ENCODE measurements at places on chromosomes 11 and 22.

DNA sequence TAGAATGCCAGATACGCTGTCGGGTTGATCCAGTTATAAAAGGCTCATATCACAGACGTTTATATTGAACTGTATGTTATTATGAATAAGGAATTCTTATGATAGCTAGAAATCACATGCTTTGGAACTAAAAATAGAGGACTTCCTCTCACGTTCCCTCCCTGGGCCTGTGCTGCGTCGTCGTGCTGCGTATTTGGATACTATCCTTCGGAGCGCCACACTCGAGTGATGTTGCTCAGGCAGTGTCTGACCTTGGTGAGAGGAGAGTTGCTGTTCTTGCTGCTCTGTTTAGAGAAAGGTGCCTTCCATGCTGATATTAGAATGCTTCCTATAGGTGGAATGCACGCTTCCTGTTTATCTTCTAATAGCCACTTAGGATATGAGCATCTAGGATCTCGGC lies 20.2 kb upstream of the ST14 start:
- no peak for DNase-seq

DNA sequence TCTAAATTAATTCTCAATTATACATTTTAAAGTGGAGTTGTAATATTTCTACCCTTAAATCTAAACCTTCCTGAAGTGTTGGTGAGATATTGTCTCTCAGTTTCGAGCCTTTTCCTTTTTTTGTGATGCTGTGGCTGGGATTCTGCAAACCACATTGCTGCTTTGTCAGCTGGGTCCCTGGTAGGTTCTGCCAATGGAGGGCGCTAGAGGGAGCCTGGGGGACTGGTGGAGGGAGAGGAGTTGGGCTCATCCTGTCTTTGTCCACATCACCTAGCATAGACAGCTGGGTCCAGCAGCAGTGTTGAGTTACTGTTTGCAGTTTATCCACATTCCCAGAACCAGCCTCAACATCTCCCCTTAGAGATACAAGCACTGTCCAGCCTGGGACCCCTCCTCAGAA lies 41.0 kb downstream of the TRAF6 start:
- DNase-seq = no peak

- DNase-seq = no peak
Measured at GRCh38 chr11:129119036-129119435, 73.1 kb downstream of the ARHGAP32 start.

DNA sequence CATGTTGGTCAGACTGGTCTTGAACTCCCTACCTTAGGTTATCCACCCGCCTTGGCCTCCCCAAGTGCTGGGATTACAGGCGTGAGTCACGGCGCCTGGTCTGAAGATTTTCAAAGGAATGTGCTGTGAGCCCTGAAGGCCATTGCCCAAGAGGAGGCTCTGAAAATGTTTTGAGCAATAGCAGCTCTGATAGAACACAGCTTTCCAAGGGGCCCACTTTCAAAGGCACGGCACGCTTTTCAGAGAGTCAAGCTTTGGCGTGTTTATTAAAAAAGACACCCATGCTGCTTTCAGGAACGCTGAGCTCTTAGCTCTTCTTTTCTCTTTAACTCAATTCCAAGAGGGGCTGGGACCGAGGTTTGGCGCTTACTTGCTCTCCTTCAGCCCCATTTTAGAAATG lies 73.8 kb upstream of the CDON start:
- DNase-seq = peak; percentile 71

DNA sequence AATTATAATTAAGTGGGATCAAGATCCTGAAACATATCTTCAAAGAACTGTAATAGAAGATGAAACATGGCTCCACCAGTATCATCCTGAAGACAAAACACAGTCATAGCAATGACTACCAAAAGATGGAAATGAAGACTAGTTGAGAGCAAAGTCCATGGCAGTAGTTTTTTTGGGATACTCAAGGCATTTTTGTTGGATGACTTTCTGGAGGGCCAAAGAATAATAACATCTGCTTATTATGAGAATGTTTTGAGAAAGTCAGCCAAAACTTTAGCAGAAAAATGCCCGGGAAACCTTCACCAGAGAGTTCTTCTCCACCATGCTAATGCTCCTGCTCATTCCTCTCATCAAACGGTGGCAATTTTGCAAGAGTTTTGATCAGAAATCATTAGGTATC lies 809.4 kb upstream of the RAG2 start:
- DNase-seq = no peak

DNA sequence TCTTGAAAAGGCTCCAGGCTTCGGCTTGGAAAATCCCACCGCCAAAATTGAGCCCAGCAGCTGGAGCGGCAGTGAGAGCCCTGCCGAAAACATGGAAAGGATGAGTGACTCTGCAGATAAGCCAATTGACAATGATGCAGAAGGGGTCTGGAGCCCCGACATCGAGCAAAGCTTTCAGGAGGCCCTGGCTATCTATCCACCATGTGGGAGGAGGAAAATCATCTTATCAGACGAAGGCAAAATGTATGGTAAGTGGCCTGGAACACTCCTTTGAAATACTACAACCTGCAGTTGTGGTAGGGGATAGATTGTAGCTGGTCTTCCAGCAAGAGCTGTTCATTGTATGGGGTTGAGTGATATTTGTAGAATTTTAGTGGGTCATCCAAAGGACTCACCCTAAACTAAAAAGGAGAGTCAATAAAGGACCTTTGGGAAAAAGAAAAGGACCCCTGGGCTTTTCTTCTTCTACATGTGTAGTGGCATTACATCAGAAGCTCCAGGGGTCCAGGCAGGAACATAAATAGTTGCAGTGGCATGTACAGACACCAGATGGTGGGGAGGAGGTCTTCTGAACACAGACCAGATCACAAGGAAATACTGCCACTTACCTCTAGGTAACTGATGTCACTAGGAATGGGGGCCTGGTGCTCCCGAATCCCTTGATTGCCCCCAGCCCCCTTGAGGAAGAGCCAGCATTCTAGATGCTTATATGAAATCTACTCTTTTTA lies 90.1 kb downstream of the TEAD1 start:
- DNase-seq = no peak

GRCh38 chr11:12237381-12237784 lies 127.0 kb downstream of the MICAL2 start:
- DNase-seq = no peak
